ENCODE measurements at places on chromosomes 6 and 20. TPM values are rescaled to one million over a fixed set of nuclear protein-coding genes. Genes with fewer than 3 reads are reported as not detected.
A peak's percentile ranks its signal among the peaks of the same experiment; 100 is the strongest.

GRCh38 chr20:5090191-5090590 lies 29.6 kb downstream of the PCNA start:
- H3K4me3 ChIP-seq: no peak overlapping the region
- H3K27ac ChIP-seq: no peak overlapping the region

DNA sequence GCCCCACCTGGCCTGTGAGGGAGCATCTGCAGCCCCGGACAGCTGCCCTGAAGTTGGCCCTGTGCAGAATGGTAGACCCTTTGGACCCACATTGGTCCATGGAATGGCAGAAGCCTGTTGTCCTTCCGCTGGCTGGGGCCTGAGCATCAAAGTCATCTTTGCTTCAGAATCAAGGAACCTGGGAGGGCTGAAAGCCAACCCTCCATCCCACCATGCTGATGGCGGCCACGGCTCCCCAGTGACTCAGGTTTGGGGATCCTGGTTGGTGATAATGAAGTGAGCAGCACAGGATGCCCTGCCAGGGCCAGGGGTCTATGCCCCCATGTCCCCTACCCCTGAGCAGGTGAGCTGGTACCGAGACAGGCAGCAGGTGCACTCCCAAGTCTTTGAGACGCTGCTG lies 52.8 kb downstream of the YTHDF1 start:
- no peak overlapping the region for H3K4me3 ChIP-seq
- H3K4me1 ChIP-seq: no peaks in the 10 kb centered on the region
- peaks cover 44% of the 10 kb centered on the region for H3K27me3 ChIP-seq
- no peak for DNase-seq
- no peak overlapping the region for H3K27ac ChIP-seq
- no peaks in the 10 kb centered on the region for H3K36me3 ChIP-seq

DNA sequence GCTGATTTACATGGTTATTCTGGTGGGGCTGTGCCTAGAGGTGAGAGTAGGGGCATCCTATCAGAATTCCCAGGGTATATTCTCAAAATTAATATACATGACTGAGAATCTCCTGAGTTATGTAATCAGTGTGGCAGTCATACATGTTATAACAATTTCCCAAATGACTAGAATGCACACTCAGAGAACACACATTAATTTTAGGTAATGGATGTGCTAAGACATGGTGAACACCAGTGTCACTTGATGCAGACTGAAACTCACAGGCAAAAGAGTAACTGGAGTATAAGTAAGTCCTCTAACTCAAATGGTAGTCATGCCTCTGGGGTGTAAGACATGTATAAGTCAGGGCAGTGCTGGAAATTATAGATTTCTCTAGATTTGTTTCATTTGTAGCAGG lies 1198.4 kb upstream of the CITED2 start:
- no peak for DNase-seq
- H3K4me3 ChIP-seq: no peak overlapping the region
- no peak overlapping the region for H3K27ac ChIP-seq
- peaks cover 4% of the 10 kb centered on the region for H3K4me1 ChIP-seq
- H3K27me3 ChIP-seq: no peaks in the 10 kb centered on the region
- H3K36me3 ChIP-seq: no peaks in the 10 kb centered on the region

- H3K27ac ChIP-seq: peak overlapping the region; percentile 27
- H3K4me3 ChIP-seq: no peak overlapping the region
- no peak for DNase-seq
- H3K4me1 ChIP-seq: peaks cover 68% of the 10 kb centered on the region
Measured at GRCh38 chr20:1373614-1374013, 19.2 kb downstream of the FKBP1A start.

GRCh38 chr6:41770381-41771057 lies 9.2 kb downstream of the FRS3 start:
- H3K4me1 ChIP-seq: no peaks in the 10 kb centered on the region
- H3K4me3 ChIP-seq: no peak overlapping the region
- H3K27me3 ChIP-seq: no peaks in the 10 kb centered on the region
- no peak overlapping the region for H3K27ac ChIP-seq

GRCh38 chr6:17962436-17963031 lies 24.9 kb downstream of the KIF13A start:
- no peaks in the 10 kb centered on the region for H3K27me3 ChIP-seq
- H3K36me3 ChIP-seq: no peaks in the 10 kb centered on the region
- peaks cover 90% of the 10 kb centered on the region for H3K4me1 ChIP-seq
- DNase-seq: peak; percentile 71
- H3K4me3 ChIP-seq: no peak overlapping the region

- no peak overlapping the region for H3K4me3 ChIP-seq
- H3K27ac ChIP-seq: no peak overlapping the region
- no peaks in the 10 kb centered on the region for H3K4me1 ChIP-seq
- no peaks in the 10 kb centered on the region for H3K27me3 ChIP-seq
Measured at GRCh38 chr6:145722190-145722589, 13.1 kb downstream of the EPM2A start.

GRCh38 chr6:158854214-158855101 lies 35.3 kb upstream of the EZR start:
- no peak overlapping the region for H3K27ac ChIP-seq
- no peaks in the 10 kb centered on the region for H3K36me3 ChIP-seq
- no peak for DNase-seq
- H3K4me1 ChIP-seq: no peaks in the 10 kb centered on the region

DNA sequence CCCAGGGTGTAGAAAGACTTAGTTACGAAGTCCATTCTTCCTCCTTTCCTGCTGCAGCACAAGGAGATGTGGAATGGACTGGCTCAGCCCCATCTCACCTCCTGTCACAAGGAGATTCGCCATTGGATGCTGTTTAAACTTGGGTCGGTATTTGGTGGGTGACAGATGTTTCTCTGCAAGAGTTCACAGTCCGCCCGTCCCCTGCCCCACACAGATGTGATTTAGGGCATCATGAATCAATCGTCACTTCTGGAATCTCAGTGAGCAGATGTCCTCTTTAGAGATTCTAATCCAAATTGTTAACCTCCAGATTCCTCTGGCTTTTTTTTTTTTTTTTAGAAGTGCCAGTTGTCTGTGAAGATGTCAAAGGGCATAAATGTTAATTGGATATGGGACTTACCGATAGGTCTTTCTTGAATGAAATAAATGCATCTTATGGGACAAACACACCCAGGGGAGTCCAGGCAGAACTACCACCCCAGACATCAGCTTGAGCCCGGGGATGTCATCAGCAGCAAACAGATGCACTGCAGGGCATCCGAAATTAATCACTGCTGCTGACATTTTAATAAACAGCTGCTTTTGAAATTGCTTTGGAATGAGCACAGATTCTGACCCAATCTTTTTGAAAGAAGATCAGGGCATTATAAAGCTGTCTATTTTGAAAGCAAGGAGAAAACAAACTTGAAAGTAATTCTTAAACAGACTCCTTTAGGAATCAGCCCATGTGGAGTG lies 117.6 kb upstream of the CDH4 start:
- no peaks in the 10 kb centered on the region for H3K27me3 ChIP-seq
- DNase-seq: no peak
- no peaks in the 10 kb centered on the region for H3K4me1 ChIP-seq
- no peak overlapping the region for H3K27ac ChIP-seq
- no peaks in the 10 kb centered on the region for H3K36me3 ChIP-seq

DNA sequence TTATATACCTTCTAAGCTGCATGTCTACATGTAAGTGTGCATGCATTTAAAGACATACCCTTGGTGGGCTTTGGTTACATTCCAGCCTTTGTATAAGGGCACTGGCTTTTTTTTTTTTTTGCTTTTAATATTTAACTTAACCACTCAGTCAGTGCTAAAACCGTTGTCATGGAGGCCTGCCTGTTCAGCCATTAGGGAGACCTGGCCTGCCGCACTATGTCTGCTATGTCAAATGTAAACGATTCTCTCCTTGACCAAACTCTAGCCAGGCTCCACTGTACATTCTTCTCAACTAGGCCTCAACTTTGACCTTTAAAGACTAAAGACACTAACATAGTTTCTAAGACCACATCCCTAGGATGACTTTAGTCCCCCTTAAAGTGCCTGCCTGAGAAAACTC lies 48.7 kb upstream of the BTN3A2 start:
- H3K27ac ChIP-seq: no peak overlapping the region
- DNase-seq: no peak
- H3K27me3 ChIP-seq: no peaks in the 10 kb centered on the region

- H3K36me3 ChIP-seq: peaks cover 3% of the 10 kb centered on the region
- no peak overlapping the region for H3K4me3 ChIP-seq
- no peak overlapping the region for H3K27ac ChIP-seq
- DNase-seq: no peak
Measured at GRCh38 chr20:47677635-47678453, 107.4 kb downstream of the SULF2 start.

- no peaks in the 10 kb centered on the region for H3K27me3 ChIP-seq
- no peaks in the 10 kb centered on the region for H3K36me3 ChIP-seq
- DNase-seq: no peak
- H3K4me3 ChIP-seq: no peak overlapping the region
- no peak overlapping the region for H3K27ac ChIP-seq
Measured at GRCh38 chr20:51360451-51361201, 181.9 kb downstream of the NFATC2 start.

- DNase-seq: no peak
- no peak overlapping the region for H3K27ac ChIP-seq
- H3K27me3 ChIP-seq: no peaks in the 10 kb centered on the region
- no peak overlapping the region for H3K4me3 ChIP-seq
- no peaks in the 10 kb centered on the region for H3K36me3 ChIP-seq
- H3K4me1 ChIP-seq: no peaks in the 10 kb centered on the region
Measured at GRCh38 chr20:4568361-4568959, 153.2 kb upstream of the PRND start.

DNA sequence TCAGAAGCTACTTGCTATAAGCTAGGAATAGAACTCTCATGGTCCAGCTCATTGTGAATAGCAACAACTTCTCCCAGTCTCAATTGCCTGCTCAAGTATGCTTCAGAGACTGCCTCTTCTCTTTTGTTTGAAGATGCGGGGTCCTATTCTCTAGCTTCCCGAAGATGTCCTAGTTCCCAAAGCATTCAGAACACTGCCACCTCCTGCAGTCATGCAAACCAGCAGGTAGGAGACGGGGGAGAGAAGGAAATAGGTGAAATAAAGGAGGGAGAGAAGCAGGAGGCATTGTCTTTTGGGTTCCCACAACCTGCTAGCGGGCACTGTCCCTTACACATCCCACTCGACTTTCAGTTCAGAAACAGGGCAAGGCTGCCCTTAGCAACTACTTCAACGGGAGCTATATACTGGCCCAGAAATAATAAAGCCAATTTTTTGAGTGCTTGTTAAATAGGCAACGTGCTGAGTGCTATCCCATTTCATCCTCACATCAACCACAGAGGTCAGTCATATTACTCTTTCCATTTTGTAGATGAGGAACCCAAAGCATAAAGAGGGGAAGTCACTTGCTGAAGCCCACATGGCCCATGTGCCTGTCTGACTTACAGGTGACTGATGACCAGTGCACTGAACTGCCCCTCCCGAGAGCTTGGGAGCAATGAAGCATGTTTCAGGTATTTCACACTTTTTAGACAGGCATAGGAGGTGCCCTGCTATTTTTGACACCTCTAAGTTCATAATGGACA lies 61.9 kb upstream of the ATXN1 start:
- H3K27ac ChIP-seq: no peak overlapping the region
- H3K27me3 ChIP-seq: no peaks in the 10 kb centered on the region
- DNase-seq: no peak
- H3K4me1 ChIP-seq: no peaks in the 10 kb centered on the region
- no peak overlapping the region for H3K4me3 ChIP-seq

DNA sequence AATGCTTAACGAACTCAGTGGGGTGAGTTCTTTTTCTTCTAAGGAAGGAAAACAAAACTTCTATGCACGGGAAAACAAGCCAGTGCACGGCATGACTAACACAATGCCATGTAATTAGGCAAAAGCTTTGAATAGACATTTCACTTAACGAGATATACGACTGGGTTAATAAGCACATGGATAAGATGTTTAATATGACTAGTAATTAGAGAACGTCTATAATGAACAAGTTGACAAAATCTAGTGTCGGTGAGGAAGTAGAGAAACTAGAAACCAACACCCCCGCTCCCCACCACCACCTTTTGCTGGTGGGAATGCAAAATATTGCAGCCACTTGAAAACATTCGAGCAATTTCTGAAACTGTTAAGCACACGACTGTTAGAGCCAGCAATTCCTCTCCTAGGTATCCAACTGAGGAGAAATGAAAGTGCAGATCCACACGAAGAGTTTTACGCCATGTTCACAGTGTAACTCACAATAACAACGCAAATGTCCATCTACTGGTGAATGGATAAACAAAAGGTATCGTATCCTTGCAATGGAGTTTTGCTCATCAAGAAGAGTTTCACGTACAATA lies 644.9 kb upstream of the AGPAT4 start:
- H3K4me1 ChIP-seq: peaks cover 6% of the 10 kb centered on the region
- no peaks in the 10 kb centered on the region for H3K27me3 ChIP-seq
- no peak for DNase-seq
- no peak overlapping the region for H3K4me3 ChIP-seq
- no peaks in the 10 kb centered on the region for H3K36me3 ChIP-seq

DNA sequence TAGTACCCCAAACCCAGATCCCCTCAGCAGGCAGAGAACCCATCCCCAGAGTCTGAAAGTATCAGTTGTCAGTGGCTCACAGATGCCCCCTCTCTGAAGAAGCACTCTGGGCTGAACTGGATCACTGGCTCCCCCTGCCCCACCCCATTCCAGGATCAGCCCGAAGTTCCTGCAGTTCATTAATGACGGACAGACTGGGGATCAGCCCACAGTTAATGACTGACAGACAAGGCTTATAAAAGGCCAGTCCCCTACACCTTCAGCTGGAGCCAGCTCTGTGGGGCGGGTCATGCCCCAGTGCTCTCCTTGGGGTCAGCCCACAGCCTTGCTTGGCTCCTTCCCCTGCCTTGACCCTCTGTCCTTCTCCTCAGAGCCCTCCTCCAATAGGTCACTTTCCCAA lies 21.7 kb downstream of the KIAA1755 start:
- H3K4me1 ChIP-seq: no peaks in the 10 kb centered on the region
- DNase-seq: no peak
- H3K4me3 ChIP-seq: no peak overlapping the region
- H3K27me3 ChIP-seq: peaks cover 3% of the 10 kb centered on the region
- H3K36me3 ChIP-seq: no peaks in the 10 kb centered on the region

GRCh38 chr20:58407201-58407873 lies 18.3 kb downstream of the VAPB start:
- H3K27ac ChIP-seq: peak overlapping the region; percentile 87
- DNase-seq: no peak

- no peaks in the 10 kb centered on the region for H3K4me1 ChIP-seq
- H3K36me3 ChIP-seq: no peaks in the 10 kb centered on the region
- H3K4me3 ChIP-seq: no peak overlapping the region
- no peak overlapping the region for H3K27ac ChIP-seq
- no peak for DNase-seq
- H3K27me3 ChIP-seq: no peaks in the 10 kb centered on the region
Measured at GRCh38 chr6:21992178-21992967, 304.5 kb downstream of the PRL start.

GRCh38 chr20:48387675-48388074 lies 440.1 kb downstream of the PREX1 start:
- no peak overlapping the region for H3K4me3 ChIP-seq
- DNase-seq: no peak
- no peaks in the 10 kb centered on the region for H3K4me1 ChIP-seq
- no peaks in the 10 kb centered on the region for H3K27me3 ChIP-seq

GOPC gene
- polyA plus RNA-seq: 8.7 TPM

NEURL2 gene
- polyA plus RNA-seq: 8.0 TPM

INSM1 gene
- not detected for polyA plus RNA-seq

COL9A3 gene
- 0.51 TPM for polyA plus RNA-seq

LPA gene
- polyA plus RNA-seq: not detected

LGSN gene
- polyA plus RNA-seq: not detected

ANKRD6 gene
- 2.3 TPM for polyA plus RNA-seq

FAM209B gene
- polyA plus RNA-seq: 0.41 TPM

OPRL1 gene
- polyA plus RNA-seq: 0.03 TPM

FAXC gene
- polyA plus RNA-seq: 0.36 TPM

LMBRD1 gene
- 19.7 TPM for polyA plus RNA-seq

DNAAF9 gene
- polyA plus RNA-seq: 7.9 TPM

ELOVL4 gene
- 0.09 TPM for polyA plus RNA-seq

Data from psoas muscle (tissue), 8 donors.